ENCODE measurements at places on chromosomes 12 and 14. TPM values are rescaled to one million over a fixed set of nuclear protein-coding genes. Genes with fewer than 3 reads are reported as not detected.

TMEM30B gene
- total RNA-seq: 15.9 TPM

FAIM2 gene
- total RNA-seq: 0.29 TPM

GPHN gene
- total RNA-seq: 22.3 TPM

DAO gene
- not detected for total RNA-seq

SPX gene
- 27.2 TPM for total RNA-seq

SLC38A4 gene
- 7.6 TPM for total RNA-seq

PDE6H gene
- total RNA-seq: not detected

NPFF gene
- not detected for total RNA-seq

RBMS2 gene
- total RNA-seq: 11.6 TPM

MYO1H gene
- not detected for total RNA-seq

PRICKLE1 gene
- total RNA-seq: 1.9 TPM

ACRBP gene
- total RNA-seq: 1.8 TPM

CLMN gene
- total RNA-seq: 50.0 TPM

NANOG gene
- 0.28 TPM for total RNA-seq

WNT5B gene
- 1.1 TPM for total RNA-seq

FLRT2 gene
- 62.8 TPM for total RNA-seq

ADIPOR2 gene
- total RNA-seq: 19.2 TPM

TTC9 gene
- 4.0 TPM for total RNA-seq

All from pancreas (tissue), 10 donors.